ENCODE measurements at places on chromosomes 7 and 10.

DNA sequence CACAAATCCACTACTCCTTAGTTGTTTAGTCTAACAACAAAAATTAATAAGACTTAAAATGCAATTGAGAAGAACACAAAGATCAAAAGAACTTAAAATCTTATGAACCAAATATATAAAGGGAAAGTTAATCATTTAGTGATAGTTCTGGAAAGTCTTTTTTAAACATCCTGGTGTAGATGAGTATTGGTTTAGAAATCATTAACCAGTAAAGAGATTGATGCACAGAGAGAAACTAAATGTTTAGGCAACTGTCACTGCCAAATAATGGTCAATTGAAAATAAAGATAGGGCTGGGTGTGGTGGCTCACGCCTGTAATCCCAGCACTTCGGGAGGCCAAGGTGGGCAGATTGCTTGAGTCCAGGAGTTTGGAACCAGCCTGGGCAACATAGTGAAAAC lies 44.9 kb downstream of the SP8 start:
- DNase-seq, result no peak

DNA sequence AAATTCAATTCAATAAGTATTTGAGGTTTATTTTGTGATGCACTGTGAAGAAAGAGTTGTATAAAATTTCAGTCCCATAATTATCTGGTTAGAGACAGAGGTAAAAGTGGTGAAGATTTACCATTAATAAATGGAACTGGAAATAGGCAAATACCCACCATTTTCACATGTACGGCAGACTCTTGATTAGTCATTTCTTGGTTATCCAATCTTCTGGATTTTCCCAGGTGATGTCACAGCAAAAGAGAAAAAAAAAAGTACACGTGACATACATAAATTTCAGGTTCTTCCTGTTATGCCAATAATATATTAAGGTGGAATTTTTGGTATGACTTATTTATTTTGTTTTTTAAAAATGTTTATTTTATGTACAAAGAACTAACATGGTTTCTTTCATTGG lies 26.8 kb downstream of the NT5C3A start:
- no peak for DNase-seq

- no peak for DNase-seq
These were observed 53.4 kb downstream of the CFAP58 start for GRCh38 chr10:104406715-104407650.

DNA sequence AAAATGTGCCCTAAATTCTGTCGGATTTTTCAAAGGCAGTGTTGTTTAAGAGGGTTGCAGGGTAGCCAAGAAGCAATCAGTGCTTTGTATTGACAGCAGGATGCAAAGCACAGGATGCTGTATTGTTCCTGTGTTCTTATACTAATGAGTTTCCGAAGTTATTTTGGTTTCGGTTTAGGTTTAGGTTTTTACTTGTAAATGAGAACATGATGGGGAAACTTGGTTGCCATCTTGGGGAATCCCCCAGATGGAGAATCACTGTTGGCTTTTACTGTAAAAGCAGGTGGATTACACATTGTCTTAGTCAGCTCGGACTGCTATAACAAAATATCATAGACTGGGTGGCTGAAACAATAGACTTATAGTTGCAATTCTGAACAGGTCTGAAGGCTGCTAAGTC lies 72.1 kb downstream of the INHBA start:
- DNase-seq, result no peak

GRCh38 chr7:155738652-155739537 lies 73.4 kb downstream of the SHH start:
- no peak for DNase-seq

GRCh38 chr10:79438699-79439085 lies 6.7 kb downstream of the ZCCHC24 start:
- no peak for DNase-seq

- no peak for DNase-seq
These were observed 655.9 kb upstream of the IGFBP3 start for GRCh38 chr7:46576950-46577349.

GRCh38 chr10:78255796-78256638 lies 222.4 kb downstream of the RPS24 start:
- DNase-seq, result no peak

All from GM12891 (cell line).